ENCODE measurements at places on chromosomes 5 and 9.

- DNase-seq = no peak
These were observed 84.3 kb downstream of the ZNF462 start for GRCh38 chr9:106947106-106947900.

DNA sequence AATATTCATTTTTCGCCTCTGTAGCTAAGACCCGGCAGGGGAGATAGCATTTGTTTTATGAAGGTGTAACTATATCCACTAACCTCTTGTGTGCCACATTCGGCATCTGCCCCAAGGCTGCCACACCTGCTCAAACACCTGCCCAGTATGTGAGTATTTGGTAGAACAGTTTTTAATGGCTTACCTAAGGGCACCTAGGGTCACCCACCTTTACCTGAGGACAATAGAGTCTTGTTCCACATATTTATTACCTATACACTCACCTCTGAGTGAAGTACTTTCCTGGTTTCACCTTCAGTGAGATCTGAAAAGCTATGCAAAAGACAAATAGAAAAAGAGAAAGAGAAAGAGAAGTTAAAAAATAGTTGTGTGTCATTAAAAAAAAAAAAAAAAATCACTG is 68.0 kb upstream of the PIP5K1B start:
- DNase-seq = no peak

- DNase-seq = no peak
These were observed 55.1 kb downstream of the LOX start for GRCh38 chr5:122022966-122023365.

- no peak for DNase-seq
These were observed 11.6 kb downstream of the RAI14 start for GRCh38 chr5:34667705-34668104.

DNA sequence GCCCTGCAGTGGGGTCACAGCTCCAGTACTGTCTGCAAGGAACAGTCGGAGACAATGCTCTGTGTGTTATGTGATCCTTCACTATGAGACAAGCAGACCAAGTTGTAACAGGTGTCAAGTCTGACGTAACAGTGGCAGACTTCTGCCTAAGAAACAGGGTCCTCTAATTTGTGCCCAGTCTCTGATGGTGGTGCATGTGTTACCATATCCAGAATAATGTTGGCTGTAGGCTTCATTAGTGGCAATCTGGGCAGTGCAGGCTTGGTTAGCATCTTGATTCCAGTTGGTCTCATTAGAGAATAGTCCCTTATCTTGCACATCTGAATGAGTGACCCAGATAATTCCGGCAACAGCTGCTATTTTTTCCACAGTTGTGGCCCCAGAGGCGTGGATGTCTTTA is 33.8 kb downstream of the ZNF131 start:
- no peak for DNase-seq

Data from WERI-Rb-1 (cell line).